Sigmoid colon (tissue), 7 donors: ENCODE measurements at places on chromosomes 1 and 21. TPM values are rescaled to one million over a fixed set of nuclear protein-coding genes. Genes with fewer than 3 reads are reported as not detected.

DTL gene
- total RNA-seq = not detected

NES gene
- total RNA-seq = 10.0 TPM

SH3BGRL3 gene
- total RNA-seq = 32.9 TPM

LRRC3 gene
- total RNA-seq = 6.6 TPM

FNDC5 gene
- total RNA-seq = 0.41 TPM

HES2 gene
- total RNA-seq = not detected

CORT gene
- 1.1 TPM for total RNA-seq

DNA sequence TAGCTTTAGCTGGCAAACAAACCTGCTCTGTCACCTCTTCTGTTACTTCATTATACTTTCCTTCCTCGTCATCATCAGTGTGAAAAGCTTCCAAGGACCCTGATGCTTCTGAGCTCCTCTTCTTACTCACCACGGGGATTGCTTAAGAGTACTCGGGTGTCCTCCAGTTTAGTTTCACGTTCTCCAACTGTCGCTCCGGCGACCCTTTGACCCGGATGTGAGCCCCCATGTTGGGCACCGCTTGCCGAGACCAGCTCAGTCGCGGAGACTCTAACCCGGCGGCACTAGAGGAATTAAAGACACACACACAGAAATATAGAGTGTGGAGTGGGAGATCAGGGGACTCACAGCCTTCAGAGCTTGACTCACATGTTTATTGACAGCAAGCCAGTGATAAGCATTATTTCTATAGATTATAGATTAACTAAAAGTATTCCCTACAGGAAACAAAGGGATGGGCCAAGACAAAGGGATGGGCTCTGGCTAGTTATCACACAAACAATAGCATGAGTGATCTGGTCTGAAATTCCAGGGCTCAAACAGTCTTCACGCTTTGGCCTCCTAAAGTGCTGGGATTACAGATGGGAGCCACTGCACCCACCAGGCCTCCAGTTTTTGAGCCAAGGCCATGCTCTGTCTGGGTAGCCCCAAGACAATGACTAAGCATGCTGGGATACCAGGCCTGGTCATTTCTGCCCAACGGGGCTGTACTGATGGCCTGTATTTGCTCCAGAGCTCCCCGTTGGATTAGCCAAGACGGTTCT is 30.1 kb upstream of the ENO1 start:
- H3K27ac ChIP-seq = no peak overlapping the region
- no peaks in the 10 kb centered on the region for H3K4me1 ChIP-seq
- no peaks in the 10 kb centered on the region for H3K36me3 ChIP-seq
- no peak overlapping the region for H3K4me3 ChIP-seq

DNA sequence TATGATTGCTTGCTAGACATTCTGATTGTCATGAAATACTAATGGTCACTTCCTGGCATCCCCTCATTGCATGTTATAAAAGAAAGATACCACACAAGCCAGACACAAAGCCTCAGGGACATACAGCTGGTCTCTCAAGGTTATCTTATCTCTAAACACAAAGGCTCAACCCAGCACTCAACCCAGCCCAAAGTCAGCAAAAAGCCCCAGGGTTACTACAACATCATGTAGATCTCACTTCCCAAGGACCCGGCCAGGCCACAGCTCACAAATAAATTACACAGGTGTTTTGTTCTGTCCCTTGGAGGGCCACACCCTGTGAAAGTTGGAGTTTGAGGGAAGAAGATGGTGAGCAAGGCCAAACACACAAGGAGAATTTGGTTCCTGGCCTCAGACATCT is 109.7 kb upstream of the BARHL2 start:
- no peaks in the 10 kb centered on the region for H3K27me3 ChIP-seq
- H3K27ac ChIP-seq = no peak overlapping the region
- H3K4me1 ChIP-seq = no peaks in the 10 kb centered on the region
- DNase-seq = no peak

GRCh38 chr1:161382214-161383019 is 14.7 kb upstream of the CFAP126 start:
- DNase-seq = no peak
- H3K4me1 ChIP-seq = peaks cover 16% of the 10 kb centered on the region
- peak overlapping the region; percentile 63 for H3K27ac ChIP-seq

- no peaks in the 10 kb centered on the region for H3K27me3 ChIP-seq
- no peak overlapping the region for H3K27ac ChIP-seq
- H3K36me3 ChIP-seq = no peaks in the 10 kb centered on the region
- DNase-seq = no peak
Measured at GRCh38 chr1:231028682-231029081, 11.4 kb downstream of the FAM89A start.

DNA sequence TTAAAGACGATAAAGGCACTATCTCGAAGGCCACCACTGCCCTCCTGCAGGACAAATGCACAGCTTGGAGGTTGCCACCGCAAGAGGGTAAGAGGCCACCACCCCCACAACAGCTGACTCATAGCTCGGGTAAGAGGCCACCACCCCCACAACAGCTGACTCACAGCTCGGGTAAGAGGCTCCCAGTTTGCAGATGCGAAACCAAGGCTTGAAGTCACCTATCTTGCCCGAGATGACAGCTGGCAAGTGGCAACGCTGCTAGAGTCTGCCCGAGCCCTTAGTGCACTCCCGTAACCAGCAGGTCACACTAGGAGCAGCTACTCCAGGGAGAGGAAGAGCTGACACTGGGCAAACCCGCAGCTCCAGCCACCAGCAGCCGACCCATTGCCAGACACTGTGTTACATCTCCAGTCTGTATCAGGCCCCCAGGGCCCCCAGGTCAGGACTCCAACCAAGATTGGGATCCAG is 17.1 kb upstream of the SPSB1 start:
- no peak overlapping the region for H3K4me3 ChIP-seq
- H3K4me1 ChIP-seq = peaks cover 17% of the 10 kb centered on the region
- DNase-seq = no peak
- no peak overlapping the region for H3K27ac ChIP-seq
- no peaks in the 10 kb centered on the region for H3K36me3 ChIP-seq
- no peaks in the 10 kb centered on the region for H3K27me3 ChIP-seq

DNA sequence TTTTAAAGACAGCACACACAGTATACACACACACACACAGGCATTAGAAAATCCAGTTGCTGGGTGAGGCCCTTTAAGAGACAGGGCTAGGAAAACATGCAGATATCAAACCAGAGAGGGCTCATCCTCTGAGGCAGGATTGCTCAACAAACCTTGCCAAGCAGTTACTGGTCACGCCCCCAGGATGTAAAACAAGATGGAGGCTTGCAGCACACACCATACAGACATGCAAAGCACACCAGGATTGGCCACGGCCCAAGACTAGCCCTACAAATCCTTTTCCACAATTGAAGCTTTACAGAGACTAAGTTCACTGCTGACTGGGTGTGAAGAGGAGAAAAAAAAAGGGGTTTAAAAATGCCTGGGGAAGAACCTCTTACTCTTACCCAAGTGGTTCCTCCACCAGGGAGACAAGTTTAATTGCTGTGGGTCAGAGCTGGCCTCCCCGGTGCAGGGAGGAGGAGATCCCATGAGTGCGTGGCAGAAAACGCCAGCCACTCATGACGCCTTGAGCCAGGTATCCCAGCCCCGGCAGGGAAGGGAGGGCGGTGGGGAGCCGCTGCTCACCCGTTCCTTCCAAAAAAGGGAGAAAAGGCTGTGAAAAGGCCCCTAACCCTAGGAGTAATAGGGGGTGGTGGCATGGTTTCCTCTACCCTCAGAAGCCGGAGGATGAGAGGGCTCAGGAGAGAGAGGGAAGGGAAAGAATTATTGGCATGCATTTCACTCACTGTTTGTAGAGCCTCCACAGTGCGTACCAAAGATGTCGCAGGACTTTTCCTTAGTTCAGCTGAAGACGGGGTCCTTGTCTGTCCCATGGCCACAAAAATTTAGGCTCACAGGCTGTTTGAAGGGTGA is 594.6 kb upstream of the ZP4 start:
- H3K27me3 ChIP-seq = no peaks in the 10 kb centered on the region
- no peak overlapping the region for H3K27ac ChIP-seq
- no peak for DNase-seq

DNA sequence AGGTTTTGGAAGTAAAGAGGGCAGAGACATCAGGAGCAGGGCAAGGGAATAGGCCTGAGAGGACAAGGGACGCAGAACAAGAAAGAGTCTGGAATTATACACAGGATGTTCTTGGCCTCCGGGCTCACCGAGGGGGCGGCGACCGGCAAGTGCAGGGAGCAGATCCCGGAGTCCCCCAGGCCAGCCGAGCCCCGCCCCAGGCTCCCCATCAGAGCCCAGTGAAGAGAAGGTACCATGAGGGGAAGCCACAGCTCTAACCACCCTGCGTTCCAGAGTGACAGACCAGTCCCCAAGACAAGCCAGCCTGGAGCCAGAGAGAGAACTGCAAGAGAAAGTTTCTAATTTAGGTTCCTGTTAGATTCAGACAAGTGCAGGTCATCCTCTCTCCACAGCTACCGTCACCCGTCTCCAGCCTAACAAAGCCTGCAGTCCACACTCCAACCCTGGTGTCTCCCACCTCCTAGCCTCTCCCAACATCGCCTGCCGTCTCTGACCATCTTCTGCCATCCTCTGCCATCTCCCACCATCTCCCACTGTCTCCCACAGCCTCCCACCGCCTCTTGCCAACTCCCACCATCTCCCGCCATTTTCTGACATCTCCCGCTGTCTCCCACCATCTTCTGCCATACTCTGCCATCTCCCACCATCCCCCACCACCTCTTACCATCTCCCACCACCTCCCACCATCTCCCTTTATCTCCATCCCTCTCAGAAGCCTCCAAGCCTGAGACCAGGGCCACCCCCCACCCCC is 42.5 kb downstream of the CAPN2 start:
- no peak overlapping the region for H3K27ac ChIP-seq
- no peaks in the 10 kb centered on the region for H3K4me1 ChIP-seq
- H3K27me3 ChIP-seq = no peaks in the 10 kb centered on the region
- H3K36me3 ChIP-seq = peaks cover 33% of the 10 kb centered on the region

GRCh38 chr1:71651214-71651613 is 570.4 kb upstream of the ZRANB2 start:
- no peak overlapping the region for H3K4me3 ChIP-seq
- no peaks in the 10 kb centered on the region for H3K36me3 ChIP-seq
- no peak for DNase-seq
- H3K27ac ChIP-seq = no peak overlapping the region
- no peaks in the 10 kb centered on the region for H3K27me3 ChIP-seq

DNA sequence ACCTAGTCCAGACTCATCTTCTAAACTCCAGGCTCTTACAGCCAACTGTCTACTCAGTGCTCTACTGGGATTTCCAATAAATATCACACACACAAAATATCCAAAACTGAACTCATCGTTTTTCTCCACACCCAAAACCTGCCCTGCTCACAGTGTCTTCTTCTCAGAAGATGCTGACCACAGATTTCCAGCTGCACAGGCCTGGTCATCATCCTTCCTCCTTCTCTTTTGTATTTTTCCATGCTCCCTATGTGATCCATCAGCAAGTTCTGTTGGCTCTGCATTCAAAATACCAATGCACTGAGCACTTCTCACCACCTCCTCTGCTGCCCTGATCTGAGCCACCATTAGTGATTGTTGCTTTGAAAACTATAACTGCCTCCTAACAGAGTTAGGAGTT is 159.5 kb upstream of the KAZN start:
- no peaks in the 10 kb centered on the region for H3K27me3 ChIP-seq
- H3K36me3 ChIP-seq = no peaks in the 10 kb centered on the region
- H3K27ac ChIP-seq = no peak overlapping the region
- no peak overlapping the region for H3K4me3 ChIP-seq
- no peak for DNase-seq

GRCh38 chr1:218828125-218828650 is 345.5 kb upstream of the LYPLAL1 start:
- H3K27me3 ChIP-seq = no peaks in the 10 kb centered on the region
- no peaks in the 10 kb centered on the region for H3K36me3 ChIP-seq
- no peak overlapping the region for H3K27ac ChIP-seq
- DNase-seq = no peak
- H3K4me3 ChIP-seq = no peak overlapping the region
- no peaks in the 10 kb centered on the region for H3K4me1 ChIP-seq

GRCh38 chr1:81157686-81158085 is 643.0 kb upstream of the ADGRL2 start:
- no peaks in the 10 kb centered on the region for H3K27me3 ChIP-seq
- H3K36me3 ChIP-seq = no peaks in the 10 kb centered on the region
- H3K4me1 ChIP-seq = no peaks in the 10 kb centered on the region
- no peak overlapping the region for H3K4me3 ChIP-seq
- no peak for DNase-seq

DNA sequence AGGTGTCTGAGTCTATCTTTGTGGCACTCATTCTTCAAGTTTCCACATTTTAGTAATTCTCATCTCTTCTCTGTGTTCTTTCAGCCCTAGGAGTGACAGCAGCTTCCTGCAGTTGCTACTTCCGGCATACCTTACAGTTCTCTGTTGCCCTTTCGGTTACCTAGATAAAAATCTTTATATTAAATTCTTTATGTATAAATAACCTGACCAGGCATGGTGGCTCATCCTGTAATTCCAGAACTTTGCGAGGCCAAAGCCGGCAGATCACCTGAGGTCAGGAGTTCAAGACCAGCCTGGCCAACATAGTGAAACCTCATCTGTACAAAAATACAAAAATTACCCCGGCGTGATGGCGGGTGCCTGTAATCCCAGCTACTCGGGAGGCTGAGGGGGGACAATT is 62.9 kb downstream of the CDKN2C start:
- DNase-seq = no peak
- no peaks in the 10 kb centered on the region for H3K4me1 ChIP-seq
- H3K27ac ChIP-seq = no peak overlapping the region

DNA sequence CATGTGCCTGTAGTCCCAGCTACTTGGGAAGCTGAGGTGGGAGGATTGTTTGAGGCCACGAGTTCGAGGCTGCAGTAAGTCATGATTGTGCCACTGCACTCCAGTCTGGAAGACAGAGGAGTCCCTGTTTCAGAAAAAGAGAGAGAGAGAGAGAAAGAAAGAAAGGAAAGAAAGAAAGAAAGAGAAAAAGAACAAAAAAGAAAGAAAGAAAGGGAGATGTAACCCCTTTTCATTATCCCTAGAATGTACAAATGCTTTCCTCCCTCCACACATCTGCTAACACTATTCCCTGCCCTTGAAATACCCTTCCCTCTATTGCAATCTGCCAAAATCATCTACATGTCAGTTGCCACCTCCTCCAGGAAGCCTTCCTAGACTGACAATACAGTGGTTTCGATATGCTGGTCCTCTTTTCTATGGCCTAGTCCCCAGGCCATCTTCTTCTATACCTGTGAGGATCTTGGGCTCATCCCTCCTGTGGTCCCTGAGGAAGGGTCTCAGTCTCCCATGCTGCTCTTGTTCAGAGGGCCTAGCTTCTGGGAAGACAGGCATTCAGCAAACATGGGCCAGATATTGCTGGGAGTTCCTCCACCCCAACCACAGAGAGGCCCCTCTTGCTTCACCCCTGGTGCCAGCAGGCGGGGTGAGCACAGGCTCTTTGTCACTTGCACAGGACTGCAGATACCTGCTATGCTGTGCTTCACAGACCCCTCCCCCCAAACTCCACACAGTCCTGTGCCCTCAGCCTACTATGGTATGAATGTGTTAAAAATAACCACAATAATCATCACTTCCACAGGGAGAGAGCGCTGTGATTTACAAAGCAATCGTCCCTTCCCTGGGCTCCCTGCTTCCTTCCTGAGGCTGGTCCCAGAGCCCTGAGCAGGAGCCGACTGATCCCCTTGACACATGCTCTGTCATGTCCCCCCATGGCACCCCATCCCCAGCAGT is 14.1 kb downstream of the ADGRB2 start:
- no peaks in the 10 kb centered on the region for H3K4me1 ChIP-seq
- no peak overlapping the region for H3K27ac ChIP-seq
- H3K4me3 ChIP-seq = no peak overlapping the region
- DNase-seq = no peak
- no peaks in the 10 kb centered on the region for H3K27me3 ChIP-seq
